ENCODE measurements at places on chromosomes 12 and 14.

DNA sequence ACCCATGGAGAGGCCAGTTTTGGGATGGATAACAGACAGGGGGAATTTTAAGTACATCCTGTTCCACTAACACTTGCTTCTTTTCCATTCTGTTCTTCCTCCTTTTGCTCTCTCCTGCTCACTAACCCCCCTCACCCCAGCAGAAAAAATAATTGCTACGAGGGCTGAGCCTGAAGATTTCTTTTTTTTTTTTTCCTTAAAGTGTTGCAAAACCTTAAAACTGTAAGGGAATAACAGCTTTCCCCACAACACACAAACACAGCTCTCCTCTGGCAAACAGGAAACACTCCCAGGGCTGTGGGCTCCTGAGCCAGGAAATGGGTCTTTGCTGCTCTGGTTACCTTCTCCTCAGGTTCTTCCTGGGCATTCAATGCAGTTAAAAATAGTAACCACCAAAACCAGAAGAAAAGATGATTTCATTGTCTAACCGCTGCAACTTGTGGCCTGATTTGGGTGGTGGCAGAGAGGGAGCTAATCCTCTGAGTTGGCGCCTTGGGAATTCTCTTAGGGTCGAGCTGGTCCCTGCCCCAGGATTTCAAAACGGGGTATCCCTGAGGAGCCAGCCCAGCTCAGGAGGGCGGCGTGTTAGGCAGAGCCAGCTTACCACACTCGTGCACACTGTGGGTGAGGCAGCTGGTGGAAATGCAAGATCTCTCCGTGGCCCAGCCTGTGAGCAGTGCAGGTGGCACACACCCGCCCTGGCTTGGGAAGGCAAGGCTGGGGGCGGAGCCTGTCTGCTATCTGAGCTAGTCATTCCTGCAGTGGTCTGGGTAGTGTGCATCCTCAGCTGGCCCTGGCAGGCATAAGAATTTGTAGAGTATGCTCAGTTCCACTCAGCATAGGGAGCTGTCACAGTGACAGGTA is 17.1 kb upstream of the EMP1 start:
- no peak for DNase-seq

- no peak for DNase-seq
These were observed 61.3 kb downstream of the KTN1 start for GRCh38 chr14:55641290-55641689.

DNA sequence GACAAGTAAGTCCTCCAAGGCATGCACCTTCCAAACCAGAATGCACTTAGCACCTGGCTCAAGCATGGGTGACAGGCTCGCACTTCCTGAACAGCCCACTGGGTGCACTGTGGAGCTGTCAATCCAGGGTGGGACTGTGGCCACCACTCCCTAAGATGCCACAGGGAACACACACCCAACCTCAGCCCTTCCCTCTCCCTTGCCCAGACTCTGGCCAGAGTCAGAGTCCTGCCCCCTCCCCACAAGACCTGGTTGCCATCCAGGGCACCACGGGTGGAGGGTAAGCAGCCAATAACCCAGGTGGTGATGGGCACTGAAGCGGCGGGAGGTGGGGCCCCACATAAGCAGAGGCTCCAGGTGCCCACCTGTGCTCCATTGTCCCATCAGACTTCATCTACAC is 160.6 kb downstream of the MYRFL start:
- DNase-seq, result no peak

GRCh38 chr12:63470161-63470560 is 198.1 kb downstream of the DPY19L2 start:
- no peak for DNase-seq
